ENCODE measurements at places on chromosomes 6 and 20. TPM values are rescaled to one million over a fixed set of nuclear protein-coding genes. Genes with fewer than 3 reads are reported as not detected.

Gene HCRTR2
- total RNA-seq = not detected

Gene ADGRF5
- 2.9 TPM for total RNA-seq

Gene TULP1
- not detected for total RNA-seq

Gene HLA-DQB2
- not detected for total RNA-seq

Gene COL12A1
- 11.1 TPM for total RNA-seq

Gene SAMD10
- 2.6 TPM for total RNA-seq

Gene TMEM30A
- total RNA-seq = 420 TPM

Gene FNDC1
- total RNA-seq = under 0.01 TPM

Gene ZBTB9
- total RNA-seq = 4.6 TPM

Gene SYNE1
- 52.9 TPM for total RNA-seq

Gene ULBP3
- total RNA-seq = 6.1 TPM

Gene COMMD7
- 32.7 TPM for total RNA-seq

Gene MEI4
- total RNA-seq = not detected

Gene ZNF318
- 4.3 TPM for total RNA-seq

Gene RGS17
- total RNA-seq = 3.9 TPM

Gene JPH2
- under 0.01 TPM for total RNA-seq

Gene HLA-DOA
- not detected for total RNA-seq

Gene PGC
- not detected for total RNA-seq

Gene ID4
- not detected for total RNA-seq

Gene ADISSP
- total RNA-seq = 20.2 TPM

Gene PRPH2
- 0.30 TPM for total RNA-seq

Gene DAAM2
- not detected for total RNA-seq

All from epithelial cell of umbilical artery (primary cell).